ENCODE measurements at places on chromosomes 3 and 15. TPM values are rescaled to one million over a fixed set of nuclear protein-coding genes. Genes with fewer than 3 reads are reported as not detected.
A peak's percentile ranks its signal among the peaks of the same experiment; 100 is the strongest.

- H3K36me3 ChIP-seq, result no peaks in the 10 kb centered on the region
- H3K27me3 ChIP-seq, result peaks cover 6% of the 10 kb centered on the region
- no peak overlapping the region for H3K4me3 ChIP-seq
These were observed 29.6 kb upstream of the SNRPA1 start for GRCh38 chr15:101324524-101325177.

DNA sequence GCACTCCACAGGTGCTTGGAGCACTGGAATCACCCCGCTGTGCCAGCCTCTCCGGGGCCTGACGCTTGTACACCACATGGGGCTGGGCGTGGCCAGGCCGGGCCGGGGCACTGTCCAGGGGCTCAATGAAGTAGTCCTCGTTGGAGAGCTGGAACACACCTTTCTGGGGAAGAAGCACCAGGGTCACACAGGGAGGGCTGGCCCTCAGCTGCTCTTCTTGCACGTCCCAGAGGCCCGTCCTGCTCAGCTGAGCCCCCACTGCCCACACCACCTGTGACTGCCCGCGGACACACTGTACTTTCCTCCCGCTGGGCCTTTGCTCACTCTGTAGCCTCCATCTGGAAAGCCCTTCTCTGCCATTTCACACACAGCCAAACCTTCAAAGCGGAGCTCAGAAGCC is 13.3 kb downstream of the ADAMTS7 start:
- H3K27ac ChIP-seq, result no peak overlapping the region
- DNase-seq, result no peak
- no peaks in the 10 kb centered on the region for H3K36me3 ChIP-seq
- no peaks in the 10 kb centered on the region for H3K27me3 ChIP-seq
- no peak overlapping the region for H3K4me3 ChIP-seq

- peaks cover 8% of the 10 kb centered on the region for H3K27me3 ChIP-seq
- DNase-seq, result no peak
- no peaks in the 10 kb centered on the region for H3K36me3 ChIP-seq
These were observed 31.2 kb downstream of the PRR23E start for GRCh38 chr3:127224118-127224517.

DNA sequence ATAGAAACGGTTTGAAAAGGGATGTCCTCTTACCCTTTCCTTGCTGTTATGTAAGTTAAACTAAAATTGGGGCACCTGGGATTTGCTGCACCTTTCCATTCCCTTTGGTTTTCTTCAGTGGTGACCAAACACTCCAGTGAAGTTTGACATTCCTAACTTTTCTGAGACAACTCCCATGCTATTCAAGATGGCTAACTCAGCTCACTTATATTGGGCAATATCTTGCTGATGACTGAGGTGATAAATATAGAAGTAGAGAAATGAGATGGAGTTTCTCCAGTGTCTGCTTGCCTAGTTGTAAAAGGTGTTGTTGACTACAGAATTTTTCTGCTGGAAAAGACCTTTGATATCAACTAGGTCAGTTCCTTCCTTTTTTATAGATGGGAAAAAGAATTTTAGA is 291.8 kb downstream of the GAP43 start:
- H3K4me3 ChIP-seq, result no peak overlapping the region
- H3K4me1 ChIP-seq, result no peaks in the 10 kb centered on the region
- no peaks in the 10 kb centered on the region for H3K36me3 ChIP-seq
- H3K27ac ChIP-seq, result no peak overlapping the region

- no peak for DNase-seq
- peaks cover 3% of the 10 kb centered on the region for H3K36me3 ChIP-seq
- H3K4me1 ChIP-seq, result no peaks in the 10 kb centered on the region
- no peak overlapping the region for H3K4me3 ChIP-seq
These were observed 84.6 kb downstream of the MESD start for GRCh38 chr15:80904998-80905397.

DNA sequence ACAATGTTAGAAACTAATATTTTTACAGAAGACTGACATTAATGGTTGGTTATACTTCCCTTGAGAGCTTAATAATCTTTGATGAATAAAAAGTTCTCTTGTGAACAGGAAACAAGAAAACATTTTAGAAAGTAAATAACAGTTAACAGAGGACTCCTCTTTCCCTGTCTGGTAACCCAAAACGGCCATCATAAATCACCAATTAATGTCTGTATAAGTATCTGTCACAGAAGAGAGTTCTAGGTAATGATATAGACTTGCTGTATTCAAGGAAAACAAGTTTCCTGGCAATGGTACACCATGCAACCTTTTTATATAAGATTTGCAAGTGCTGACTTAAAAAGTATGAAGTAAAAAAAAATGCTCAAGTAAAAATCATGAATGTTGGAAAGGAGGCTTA is 426.7 kb downstream of the SOX2 start:
- DNase-seq, result no peak
- no peak overlapping the region for H3K4me3 ChIP-seq
- no peak overlapping the region for H3K27ac ChIP-seq

DNA sequence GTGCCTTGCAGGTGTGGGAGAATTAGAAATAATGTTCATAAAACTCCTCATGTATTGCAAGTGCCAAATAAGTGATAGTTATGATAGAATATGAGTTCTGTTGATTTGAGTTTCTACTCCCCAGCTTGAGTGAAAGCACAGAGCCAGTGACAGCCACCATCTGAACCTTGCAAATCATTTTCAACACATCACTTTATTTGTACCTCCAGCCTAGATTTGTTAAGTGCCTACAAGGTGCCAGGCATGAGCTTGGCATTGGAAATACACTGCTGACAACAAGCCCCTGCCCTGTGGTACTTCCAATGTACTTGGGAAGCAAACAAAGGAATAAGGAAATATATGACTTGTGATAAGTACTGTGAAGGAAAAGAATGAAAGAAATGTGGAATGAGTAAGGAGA is 17.0 kb downstream of the FEZF2 start:
- no peak overlapping the region for H3K4me3 ChIP-seq
- no peaks in the 10 kb centered on the region for H3K27me3 ChIP-seq
- no peak overlapping the region for H3K27ac ChIP-seq
- no peaks in the 10 kb centered on the region for H3K36me3 ChIP-seq

DNA sequence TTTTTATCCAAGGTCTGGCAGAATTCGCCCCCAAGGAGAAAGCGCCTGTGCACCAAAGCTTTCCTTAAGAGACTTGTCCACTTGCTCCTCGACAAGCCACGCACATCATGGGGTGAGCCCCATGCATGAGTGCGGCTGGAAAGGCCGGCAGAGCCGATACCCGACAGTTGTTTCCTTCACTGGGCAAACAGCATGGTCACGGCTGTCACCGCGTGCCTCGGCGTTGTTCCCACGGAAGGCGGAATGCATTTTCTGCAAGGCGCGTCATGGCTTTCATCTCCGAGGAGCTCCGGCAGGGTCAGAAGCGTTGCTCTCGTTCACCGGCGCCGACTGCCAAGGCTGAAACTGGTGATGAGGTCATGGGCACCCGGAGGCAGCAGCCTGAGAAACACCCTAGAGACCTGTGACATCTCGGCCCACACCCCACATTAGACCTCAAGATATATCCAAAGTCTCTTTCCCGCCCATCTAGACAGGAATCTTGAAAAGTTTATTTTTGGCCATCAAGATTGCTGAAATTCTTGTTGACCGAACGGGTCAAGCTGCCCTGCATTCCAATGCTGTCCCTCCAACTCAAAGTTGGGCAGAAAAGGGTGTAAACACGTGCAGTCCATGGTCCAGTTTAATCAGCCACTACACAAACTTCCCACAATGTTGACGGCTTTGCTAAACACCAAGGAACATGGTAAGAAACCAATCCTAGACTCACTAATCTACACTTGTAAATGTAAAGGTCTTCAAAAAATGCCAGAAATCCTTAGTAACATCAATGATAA is 604 bp upstream of the TJP1 start:
- H3K27me3 ChIP-seq, result peaks cover 58% of the 10 kb centered on the region
- DNase-seq, result no peak
- no peak overlapping the region for H3K4me3 ChIP-seq
- peaks cover 5% of the 10 kb centered on the region for H3K36me3 ChIP-seq

DNA sequence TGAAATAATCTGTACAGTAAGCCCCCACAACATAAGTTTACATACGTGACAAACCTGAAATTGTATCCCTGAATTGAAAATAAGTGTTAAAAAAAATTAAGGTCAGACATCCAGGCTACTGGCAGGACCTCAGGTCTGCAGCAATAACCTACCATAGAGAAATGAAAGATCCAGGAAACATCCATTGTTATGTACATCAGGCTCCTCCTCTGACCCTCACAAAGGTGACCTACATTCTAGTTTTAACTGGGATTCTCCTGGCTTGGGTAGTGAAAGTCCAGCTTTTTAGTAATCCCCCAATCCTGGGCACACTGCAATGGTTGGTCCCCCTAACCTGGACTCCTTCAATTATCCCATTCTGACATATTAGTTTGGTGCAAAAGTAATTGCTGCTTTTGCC is 749.6 kb upstream of the LMCD1 start:
- no peaks in the 10 kb centered on the region for H3K36me3 ChIP-seq
- no peak overlapping the region for H3K4me3 ChIP-seq
- no peaks in the 10 kb centered on the region for H3K4me1 ChIP-seq
- DNase-seq, result no peak
- no peak overlapping the region for H3K27ac ChIP-seq

DNA sequence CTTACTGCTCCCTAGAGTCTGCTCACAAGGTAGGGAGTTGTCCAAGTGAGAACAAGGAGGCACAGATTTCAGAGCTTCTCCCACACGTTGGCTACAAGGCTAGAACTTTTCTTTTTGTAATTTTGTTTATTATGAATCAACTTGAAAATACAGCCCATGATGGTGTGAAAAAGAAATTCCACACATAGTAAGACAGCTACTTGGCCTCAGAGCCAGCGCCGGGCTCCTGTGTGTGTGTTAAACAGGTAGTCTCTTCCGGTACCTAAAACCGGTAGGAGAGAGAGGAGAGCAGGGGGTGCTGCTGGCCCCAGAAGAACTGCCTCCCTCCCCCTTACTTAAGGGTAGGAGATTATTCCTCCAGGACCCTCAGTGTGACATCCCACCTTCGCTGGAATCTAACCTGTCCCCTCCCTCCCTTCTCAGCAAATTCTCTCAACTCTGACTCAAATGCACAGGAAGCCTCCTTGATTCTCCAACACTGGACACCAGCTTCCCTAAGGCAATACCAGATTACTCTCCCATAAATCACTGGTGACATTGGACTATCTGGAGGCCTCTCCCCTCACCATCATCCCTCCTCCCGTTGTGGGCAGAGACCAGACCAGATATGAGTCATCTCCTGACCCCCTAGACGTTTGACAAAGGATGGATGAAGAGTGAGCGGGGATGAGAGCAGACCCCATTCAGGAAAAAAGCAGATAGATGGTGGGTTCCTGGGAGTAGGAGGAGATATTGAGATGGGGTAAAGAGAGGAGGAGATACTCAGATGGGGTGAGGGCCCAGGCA is 4.5 kb upstream of the IP6K1 start:
- no peak overlapping the region for H3K27ac ChIP-seq
- H3K4me1 ChIP-seq, result peaks cover 10% of the 10 kb centered on the region
- no peaks in the 10 kb centered on the region for H3K27me3 ChIP-seq
- H3K36me3 ChIP-seq, result peaks cover under 1% of the 10 kb centered on the region
- DNase-seq, result no peak

GRCh38 chr3:50194128-50194902 is 2.9 kb downstream of the GNAT1 start:
- DNase-seq, result peak; percentile 73
- H3K4me3 ChIP-seq, result no peak overlapping the region
- H3K36me3 ChIP-seq, result no peaks in the 10 kb centered on the region
- H3K27me3 ChIP-seq, result peaks cover 22% of the 10 kb centered on the region

- no peak overlapping the region for H3K27ac ChIP-seq
- no peak overlapping the region for H3K4me3 ChIP-seq
- H3K4me1 ChIP-seq, result no peaks in the 10 kb centered on the region
- H3K36me3 ChIP-seq, result no peaks in the 10 kb centered on the region
- H3K27me3 ChIP-seq, result no peaks in the 10 kb centered on the region
These were observed 504.1 kb downstream of the NTRK3 start for GRCh38 chr15:87752250-87752951.

DNA sequence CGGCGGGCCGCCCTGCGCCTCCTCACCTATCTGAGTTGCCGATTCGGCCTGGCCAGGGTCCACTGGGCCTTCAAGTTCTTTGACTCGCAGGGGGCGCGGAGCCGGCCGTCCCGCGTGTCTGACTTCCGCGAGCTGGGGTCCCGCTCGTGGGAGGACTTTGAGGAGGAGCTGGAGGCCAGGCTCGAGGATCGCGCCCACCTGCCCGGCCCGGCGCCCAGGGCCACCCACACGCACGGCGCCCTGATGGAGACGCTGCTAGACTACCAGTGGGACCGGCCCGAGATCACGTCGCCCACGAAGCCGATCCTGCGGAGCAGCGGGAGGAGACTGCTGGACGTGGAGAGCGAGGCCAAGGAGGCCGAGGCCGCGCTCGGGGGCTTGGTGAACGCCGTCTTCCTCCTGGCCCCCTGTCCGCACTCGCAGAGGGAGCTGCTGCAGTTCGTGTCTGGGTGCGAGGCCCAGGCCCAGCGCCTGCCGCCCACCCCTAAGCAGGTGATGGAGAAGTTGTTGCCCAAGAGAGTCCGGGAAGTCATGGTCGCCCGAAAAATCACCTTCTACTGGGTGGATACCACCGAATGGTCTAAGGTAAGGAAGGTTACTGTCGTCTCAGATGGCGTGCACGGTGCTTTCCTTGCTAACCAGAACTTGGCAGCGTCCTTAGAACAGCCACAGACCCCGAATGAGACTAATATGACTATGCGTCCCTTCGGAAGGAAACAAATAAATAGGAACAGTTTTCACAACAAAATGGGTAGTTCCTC is 567 bp downstream of the TICRR start:
- H3K27ac ChIP-seq, result peak overlapping the region; percentile 77
- H3K27me3 ChIP-seq, result peaks cover 10% of the 10 kb centered on the region

DNA sequence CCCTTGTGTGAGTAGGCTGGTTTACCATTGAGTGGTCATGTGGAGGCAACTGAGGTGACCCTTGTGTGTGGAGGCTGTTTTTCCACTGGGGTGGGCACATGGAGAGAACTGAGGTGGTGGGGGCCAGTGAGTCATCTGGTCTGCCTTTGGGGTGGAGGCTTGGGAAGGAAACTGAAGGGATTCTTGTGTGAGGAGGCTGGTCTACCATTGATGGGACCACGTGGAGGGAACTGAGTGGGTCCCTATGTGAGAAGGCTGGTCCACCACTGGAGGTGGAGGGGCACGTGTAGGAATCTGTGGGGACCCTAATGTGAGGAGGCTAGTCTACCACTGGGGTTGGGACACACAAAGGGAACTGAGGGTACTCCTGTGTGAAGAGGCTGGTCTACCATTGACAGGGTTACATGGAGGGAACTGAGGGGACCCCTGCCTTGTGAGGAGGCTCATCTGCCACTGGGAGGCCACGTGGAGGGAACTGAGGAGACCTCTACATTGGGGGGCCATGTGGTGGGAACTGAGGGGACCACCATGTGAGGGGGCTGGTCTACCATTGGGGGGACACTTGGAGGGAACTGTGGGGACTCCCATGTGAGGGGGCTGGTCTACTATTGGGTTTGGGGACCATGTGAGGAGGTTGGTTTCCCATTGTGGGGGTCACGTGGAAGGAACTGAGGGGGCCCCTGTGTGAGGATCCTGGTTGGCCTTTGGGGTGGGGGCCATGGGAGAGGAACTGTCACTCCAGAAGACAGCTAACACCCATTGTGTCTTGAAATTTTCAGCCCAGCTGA is 164.5 kb downstream of the WNT7A start:
- H3K27ac ChIP-seq, result no peak overlapping the region
- H3K27me3 ChIP-seq, result no peaks in the 10 kb centered on the region
- no peak for DNase-seq

Gene WNT5A
- 0.05 TPM for total RNA-seq

Gene MAPKBP1
- total RNA-seq, result 25.7 TPM

Gene UBAP1L
- 6.3 TPM for total RNA-seq

Gene MED12L
- 7.1 TPM for total RNA-seq

Gene SELENOS
- 39.2 TPM for total RNA-seq

Gene ZPLD1
- not detected for total RNA-seq

Gene SPATA12
- total RNA-seq, result not detected

Gene SOX2
- not detected for total RNA-seq

Gene CFAP92
- total RNA-seq, result 0.37 TPM

Gene STRC
- total RNA-seq, result 0.30 TPM

Gene A4GNT
- total RNA-seq, result not detected

Gene CATSPER2
- total RNA-seq, result 9.8 TPM

Gene SELENOK
- 73.0 TPM for total RNA-seq

Gene IL17RC
- total RNA-seq, result 0.27 TPM

Data from activated T-helper 2 cell treated with anti-CD3 and anti-CD28 coated beads, Interferon-gamma antibody, Interleukin-2, Interleukin-4, amounts not matched to agents 10 μg/mL and 5 μg/mL and 100 μg/mL, durations not matched to agents 14 hours and 24 hours and 36 hours (primary cell).